ENCODE measurements at places on chromosomes 6 and 20.

GRCh38 chr6:52984247-52984646, 10.8 kb downstream of the GSTA4 start:
- DNase-seq: no peak

DNA sequence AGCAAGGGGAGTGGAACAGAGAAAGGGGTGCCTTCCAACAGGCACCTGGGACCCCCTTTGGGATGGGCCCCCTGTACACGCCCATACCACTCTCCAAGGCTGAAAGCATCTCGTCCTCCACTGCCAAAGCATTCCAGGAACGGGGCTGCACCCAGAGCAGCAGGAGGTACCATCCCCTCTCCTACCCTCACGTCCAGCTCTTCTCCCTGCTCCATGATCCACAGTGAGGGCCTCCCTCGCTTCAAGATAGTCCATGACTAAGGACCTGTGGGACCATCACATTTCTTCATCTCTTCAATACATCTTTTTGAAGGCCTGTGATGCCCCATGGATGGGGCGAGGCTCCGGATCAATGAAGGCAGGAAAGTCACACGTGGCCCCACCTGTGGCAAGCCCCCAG, 209.9 kb downstream of the ANKRD60 start:
- no peak for DNase-seq

- DNase-seq: no peak
Observed at GRCh38 chr20:53088786-53089185, 116.6 kb downstream of the TSHZ2 start.

DNA sequence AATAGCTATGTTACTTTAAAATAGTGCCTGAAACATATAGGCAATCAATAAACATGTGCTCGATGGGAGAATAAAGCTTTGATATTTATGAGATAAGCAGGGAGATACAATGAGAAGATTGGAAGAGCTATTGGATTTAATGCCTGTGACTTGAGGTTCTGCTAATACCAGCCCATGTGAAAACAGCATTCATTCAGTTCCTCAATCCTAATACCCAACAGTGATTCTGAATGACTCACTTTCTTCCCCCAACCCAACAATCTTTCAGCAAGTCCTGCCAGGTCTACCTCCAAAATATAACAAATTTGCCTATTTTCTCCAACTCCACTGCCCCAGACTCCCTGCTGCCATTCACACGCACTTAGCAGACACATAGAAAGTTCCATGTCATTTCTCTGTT, 26.6 kb upstream of the KLHL31 start:
- DNase-seq: no peak

DNA sequence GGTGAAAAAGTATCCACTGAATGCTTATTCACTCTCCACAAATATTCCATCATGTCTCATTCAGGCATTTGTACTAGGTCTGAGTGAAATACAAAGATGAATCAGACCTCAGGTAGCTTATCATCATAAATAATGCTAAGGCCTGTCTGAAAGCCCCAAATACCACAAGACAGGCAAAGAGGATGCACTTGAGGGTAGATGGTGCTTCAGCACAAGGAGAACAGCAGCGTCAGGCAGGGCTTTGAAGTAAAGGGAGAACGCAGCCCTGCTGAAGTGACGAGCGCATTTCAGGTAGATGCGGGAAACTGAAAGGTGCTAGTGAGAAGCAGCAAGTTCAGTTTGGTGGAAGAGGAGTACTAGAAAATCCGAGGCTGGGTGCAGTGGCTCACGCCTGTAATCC, 38.7 kb downstream of the MAP3K5 start:
- no peak for DNase-seq

DNA sequence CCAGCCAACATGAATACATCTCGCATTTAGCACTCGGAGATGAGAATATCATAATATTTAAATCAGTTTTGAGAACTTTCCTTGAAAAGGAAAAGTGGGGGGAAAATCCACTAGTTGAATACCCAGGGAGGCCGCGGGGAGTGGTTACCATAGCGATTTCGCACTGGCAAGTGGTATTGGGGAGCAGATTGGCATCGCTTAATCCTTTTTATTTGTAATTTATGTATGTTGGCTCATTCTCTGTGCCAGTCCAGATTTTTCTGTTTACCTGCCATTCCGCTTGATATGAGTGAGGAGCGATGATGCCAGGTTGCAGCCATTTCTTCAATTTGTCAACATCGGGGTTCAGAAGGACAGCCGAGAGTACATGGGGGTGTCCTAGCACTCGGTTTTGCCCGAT, 291.8 kb downstream of the ZNF217 start:
- DNase-seq: no peak

DNA sequence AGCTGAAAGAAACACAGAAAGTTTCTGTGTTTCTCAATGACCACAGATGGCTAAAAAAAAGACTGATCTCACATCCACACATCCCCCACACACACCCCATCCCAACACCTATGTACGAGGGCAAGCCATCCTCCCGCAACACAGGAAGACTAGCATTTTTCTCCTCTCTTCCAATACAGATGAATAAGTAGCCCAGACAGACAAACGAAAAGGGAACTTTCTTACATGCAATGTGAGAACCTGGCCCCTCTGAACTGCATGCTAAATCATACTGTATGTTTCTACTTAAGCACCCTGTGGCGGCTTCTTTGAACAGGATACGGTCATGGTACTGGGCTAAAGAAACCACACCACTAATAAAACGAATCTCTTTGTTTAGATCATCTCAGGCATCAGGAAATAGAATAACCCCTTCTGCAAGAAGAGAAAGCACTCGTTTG, 116.2 kb downstream of the GMDS start:
- DNase-seq: no peak

DNA sequence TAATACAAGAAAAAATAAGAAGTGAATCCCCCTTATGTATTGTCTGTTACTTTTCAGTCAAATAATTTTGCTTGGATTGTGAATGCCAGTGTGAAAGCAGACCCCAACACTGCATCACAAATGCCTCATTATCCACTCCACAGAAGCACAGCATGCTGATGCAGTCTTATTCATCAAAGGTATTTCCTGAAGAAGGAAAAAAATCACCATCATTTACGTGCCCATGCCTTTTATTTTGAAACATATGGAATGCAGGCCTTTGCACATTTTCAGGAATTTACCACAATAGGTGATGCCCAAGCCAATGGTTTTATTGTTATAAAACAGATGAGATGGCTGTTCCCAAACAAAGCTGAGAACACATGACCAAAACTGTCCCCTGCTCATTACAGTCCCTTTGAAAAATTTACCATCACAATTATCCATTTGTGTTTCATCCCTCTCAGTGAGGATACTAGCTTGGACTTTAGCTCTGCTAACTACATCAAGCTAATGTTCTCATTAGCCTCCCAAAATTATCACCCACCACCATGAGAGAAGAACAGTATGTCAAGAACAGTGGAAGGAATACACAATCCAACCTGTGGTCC, 180.6 kb upstream of the HTR1E start:
- DNase-seq: no peak

DNA sequence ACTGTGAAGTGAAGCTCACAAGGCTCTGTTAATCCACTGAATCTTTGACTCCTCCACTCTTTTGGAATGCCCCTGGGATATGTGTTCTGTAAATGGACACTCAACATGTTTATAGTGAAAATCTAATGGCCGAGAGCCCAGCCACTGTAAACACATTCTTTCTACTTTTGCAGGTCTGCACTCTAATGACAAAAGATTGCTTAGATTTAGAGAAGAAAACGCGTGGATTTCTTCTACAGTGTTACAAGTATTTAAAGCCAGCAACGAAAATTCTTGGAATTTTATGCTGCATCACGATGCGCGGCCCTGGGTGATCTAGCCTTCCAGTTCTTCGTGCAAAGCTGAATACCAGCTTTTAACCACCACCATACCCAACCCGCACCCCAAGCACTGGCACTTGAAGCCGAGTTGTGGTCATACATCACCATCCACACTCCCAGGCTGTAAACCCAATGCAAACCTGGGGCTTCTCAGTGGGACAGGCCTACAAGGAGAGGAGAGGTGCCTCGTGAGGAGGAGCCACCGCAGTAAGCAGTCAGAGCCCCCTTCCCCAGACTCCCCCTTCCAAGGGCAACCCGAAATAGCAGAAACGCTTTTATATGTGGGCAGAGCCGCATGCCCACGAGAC, 3.7 kb upstream of the FOXO3 start:
- no peak for DNase-seq

DNA sequence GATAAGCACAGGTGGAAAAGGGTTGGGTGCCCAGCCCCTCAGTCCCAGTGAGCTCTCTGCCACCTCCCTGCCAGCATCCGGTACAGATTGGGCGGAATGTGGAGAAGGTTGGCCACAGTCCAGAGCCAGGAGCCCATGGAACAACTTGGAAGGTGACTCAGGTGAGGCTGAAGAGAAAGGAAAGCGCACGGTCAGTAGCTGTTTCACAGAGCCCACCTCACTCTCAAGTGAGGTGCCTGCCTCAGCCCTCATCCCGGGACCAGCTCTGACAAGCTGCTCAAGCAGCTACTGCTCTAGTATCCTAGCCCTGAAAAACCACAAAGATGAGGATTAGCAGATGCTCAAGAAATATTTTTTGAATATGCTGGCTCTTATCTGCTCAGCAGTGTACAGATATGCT, 1.1 kb upstream of the MMP24OS start:
- DNase-seq: no peak

- DNase-seq: no peak
Observed at GRCh38 chr6:34049395-34050342, 96.2 kb downstream of the GRM4 start.

DNA sequence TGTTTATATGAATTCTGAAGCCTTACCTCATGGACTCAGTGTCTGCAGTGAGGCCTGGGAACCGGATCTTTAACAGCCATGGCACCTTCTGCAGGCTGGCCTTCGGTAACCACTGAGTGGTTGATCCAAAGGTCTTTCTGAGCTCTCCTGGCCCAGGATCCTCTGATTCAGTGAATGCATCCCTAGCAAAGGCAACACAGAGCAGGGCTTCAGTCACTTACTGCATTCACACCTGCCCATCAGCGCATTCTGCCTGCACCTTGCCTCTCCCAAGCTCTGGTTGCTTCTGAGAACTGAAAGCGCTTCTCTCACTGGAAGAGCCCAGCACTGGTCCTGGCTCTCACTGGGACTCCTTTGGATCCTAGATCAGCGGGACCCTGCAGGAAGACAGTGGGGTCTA, 8.4 kb upstream of the CST9 start:
- DNase-seq: no peak

- DNase-seq: no peak
Observed at GRCh38 chr6:166461821-166462460, 79.2 kb upstream of the MPC1 start.

GRCh38 chr6:21095462-21095861, 498.1 kb upstream of the SOX4 start:
- no peak for DNase-seq

DNA sequence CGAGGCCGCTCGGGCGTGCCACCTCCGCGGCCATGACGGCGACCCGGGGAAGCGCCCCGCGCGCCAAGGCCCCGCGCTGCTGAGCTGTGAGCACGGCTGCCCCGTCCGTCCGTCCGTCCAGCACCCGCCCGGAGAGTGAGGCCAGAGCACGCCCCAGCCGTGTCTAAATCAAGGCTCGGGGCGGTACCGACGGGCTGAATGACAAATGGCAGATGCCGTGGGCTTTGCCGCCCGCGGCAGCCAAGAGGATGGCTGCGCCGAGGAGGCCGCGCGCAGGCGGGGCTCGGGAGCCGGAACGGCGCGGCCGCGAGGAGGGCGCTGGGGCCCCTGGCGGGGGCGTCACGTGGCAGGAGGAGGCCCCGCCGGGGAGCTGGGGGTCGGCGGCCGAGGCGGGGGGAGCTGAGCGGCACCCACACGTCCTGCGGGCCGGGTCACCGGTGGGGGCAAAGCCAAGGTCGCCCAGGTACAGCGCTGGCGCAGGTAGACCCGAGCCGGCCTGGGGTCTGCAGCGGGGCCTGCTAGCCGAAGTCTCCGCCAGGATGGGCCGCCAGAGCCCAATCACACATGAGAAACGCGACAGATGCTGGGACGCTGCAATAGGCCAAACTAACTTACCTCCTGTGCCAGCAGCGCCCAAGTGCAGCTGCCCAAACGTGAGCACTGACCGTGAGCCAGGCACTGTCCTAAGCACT, at the start of gene PLAGL1:
Gene PLAGL1 (minus strand): TSS at position 140 of the 692 bp plus-strand sequence. CDS start 60,123 bp downstream, outside the sequence.
- no peak for DNase-seq

GRCh38 chr6:12578751-12579150, 137.8 kb upstream of the PHACTR1 start:
- DNase-seq: no peak

- DNase-seq: no peak
Observed at GRCh38 chr6:32922083-32922482, 18.7 kb downstream of the HLA-DMB start.

DNA sequence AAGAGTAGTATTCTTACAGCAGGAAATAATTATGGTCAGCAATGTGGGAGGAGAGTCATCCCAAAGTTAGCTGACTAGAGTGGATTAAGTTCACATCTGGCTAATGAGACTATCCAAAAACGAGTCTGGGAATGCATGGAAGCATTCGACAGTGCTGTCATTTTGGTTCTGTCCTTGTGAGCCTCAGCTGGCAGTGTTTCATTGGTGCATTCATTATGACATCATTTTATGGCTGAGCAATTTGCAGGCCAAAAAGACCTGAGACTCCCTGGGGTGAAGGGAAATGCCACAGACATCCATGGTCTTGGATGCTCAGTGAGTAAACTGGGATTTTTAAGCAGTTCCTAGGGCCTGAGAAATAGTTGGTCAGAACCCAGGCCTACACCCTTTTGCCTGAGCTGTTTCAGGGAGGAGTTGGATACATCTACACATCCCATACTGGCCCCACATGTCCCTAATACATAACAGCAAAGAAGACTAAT, 196.4 kb upstream of the CCN2 start:
- no peak for DNase-seq
